ENCODE measurements at places on chromosomes 13 and 19.

GRCh38 chr19:47539747-47540311 lies 25.0 kb upstream of the NAPA start:
- no peaks in the 10 kb centered on the region for H3K36me3 ChIP-seq
- H3K4me1 ChIP-seq = no peaks in the 10 kb centered on the region
- H3K27me3 ChIP-seq = no peaks in the 10 kb centered on the region
- H3K27ac ChIP-seq = no peak overlapping the region

- no peaks in the 10 kb centered on the region for H3K4me1 ChIP-seq
- H3K27ac ChIP-seq = no peak overlapping the region
- DNase-seq = peak; percentile 46
- H3K4me3 ChIP-seq = no peak overlapping the region
- no peaks in the 10 kb centered on the region for H3K36me3 ChIP-seq
- no peaks in the 10 kb centered on the region for H3K27me3 ChIP-seq
These were observed 43.9 kb downstream of the CERS4 start for GRCh38 chr19:8252922-8253589.

GRCh38 chr13:66506979-66507378 lies 723.2 kb downstream of the PCDH9 start:
- no peak overlapping the region for H3K27ac ChIP-seq
- H3K27me3 ChIP-seq = no peaks in the 10 kb centered on the region
- H3K4me1 ChIP-seq = no peaks in the 10 kb centered on the region
- no peak overlapping the region for H3K4me3 ChIP-seq
- no peak for DNase-seq
- H3K36me3 ChIP-seq = no peaks in the 10 kb centered on the region

DNA sequence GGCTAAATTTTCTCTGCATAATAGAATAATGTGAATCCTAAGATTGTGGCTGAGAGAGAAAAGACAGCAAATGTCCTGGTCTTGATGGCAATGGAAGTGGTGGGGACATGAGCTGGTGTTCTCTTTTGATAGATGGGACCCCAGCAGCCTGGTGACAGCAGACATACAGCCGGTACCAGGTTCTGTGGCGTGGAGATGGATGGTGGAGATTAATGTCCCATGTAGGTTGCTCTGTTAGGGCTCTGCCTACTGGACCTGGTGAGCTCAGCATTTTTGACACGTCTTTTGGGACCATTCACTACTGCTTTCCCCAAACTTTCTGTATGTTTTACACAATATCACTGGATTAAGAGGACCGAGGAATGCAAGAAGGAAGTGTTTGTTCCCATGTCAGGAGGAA lies 8.2 kb upstream of the SIGLEC14 start:
- H3K27ac ChIP-seq = no peak overlapping the region
- H3K4me3 ChIP-seq = no peak overlapping the region
- no peaks in the 10 kb centered on the region for H3K4me1 ChIP-seq
- no peaks in the 10 kb centered on the region for H3K36me3 ChIP-seq

DNA sequence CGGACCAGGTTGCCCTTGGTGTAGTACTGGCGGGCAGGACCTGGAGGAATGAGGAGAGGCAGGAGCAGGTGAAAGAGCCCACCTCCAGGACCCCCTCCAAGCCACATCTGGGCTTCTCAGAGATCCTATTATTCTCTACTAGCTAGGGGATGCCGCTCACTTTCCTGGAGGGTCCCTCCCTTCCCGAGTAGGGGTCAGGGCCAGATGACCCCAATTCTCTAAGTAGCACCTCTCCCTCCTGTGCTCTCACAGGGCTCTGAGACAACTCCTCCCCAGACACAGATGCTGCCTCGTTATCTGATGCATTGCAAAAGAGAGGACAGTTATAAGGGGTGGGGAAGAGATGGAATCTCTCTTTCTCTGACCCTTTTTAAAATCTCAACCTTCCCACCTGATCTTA lies 22.9 kb downstream of the GP6 start:
- H3K4me3 ChIP-seq = peak overlapping the region; percentile 14
- DNase-seq = no peak
- H3K4me1 ChIP-seq = 0 out of 2 replicates have a peak, but pooled peaks cover 3% of the 10 kb centered on the region
- no peaks in the 10 kb centered on the region for H3K27me3 ChIP-seq
- H3K27ac ChIP-seq = no peak overlapping the region

DNA sequence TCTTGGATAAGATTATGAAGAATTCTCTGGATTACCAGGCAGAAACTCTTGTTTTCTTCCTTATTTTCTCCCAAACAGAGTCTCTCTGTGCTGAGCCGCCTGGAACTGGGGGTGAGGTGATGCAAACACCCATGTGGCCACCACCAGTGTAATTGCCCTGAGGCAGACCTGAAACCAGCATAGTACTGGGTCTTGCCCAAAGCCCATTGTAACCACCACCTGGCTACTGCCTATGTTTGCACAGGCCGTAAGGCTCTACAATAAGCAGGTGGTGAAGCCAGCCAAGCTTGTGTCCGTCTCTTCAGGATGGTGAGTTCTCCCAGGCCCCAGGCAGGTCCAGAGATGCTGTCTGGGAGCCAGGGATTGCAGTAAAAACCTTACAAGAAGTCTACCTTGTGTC lies 18.9 kb upstream of the KBTBD7 start:
- H3K4me1 ChIP-seq = no peaks in the 10 kb centered on the region
- no peak overlapping the region for H3K4me3 ChIP-seq
- DNase-seq = no peak
- H3K27ac ChIP-seq = no peak overlapping the region
- H3K36me3 ChIP-seq = no peaks in the 10 kb centered on the region

DNA sequence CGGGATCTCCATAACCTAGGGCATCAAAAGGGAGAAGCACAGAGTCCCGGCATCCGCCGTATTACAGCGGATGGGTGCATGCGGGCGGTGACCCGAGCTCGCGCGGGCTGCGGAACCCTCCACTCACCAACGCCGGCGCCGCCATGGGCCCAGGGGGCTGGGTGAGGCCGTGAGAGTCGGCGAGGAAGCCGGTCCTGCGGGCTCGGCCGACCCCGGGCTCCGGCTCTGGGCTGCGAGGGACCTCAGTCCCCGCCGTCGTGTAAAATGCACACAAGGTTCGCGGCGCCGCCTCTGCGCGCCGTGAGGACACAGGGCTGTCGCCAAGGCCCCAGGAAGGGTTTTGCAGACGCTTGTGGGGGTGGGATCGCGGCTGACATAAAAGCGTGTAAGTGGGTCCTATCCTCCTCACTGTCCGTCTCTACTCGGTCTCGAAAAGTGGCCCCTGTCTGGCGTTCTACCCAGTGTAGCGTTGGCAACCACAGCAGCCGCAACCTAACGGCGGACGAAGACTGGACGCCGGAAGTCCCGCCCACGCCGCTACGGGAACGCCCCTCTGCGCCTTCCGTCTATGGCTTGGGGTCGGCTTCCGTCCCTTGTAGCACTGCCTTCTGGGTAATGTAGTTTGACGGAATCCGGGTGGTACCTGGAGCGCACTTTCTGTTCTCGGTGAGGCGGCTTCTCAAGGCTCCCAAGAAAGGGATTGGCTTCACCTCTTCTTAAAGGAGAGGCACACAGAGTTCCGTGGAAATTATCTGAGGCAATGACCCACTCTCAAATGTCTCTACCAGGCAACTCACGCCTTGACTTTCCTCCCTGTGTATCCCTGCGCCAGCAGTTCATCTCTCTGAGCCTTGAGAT lies at the start of gene ZNF599:
Gene ZNF599, minus strand, starts transcription at position 519 of the 858 bp plus-strand sequence. Its CDS starts 374 bp downstream, at position 145.
- H3K27ac ChIP-seq = peak within 1 kb of the TSS; percentile 88
- H3K36me3 ChIP-seq = no peaks in the 10 kb centered on the region
- no peaks in the 10 kb centered on the region for H3K27me3 ChIP-seq
- H3K4me3 ChIP-seq = peak within 1 kb of the TSS; percentile 95
- peaks cover 6% of the 10 kb centered on the region for H3K4me1 ChIP-seq

DNA sequence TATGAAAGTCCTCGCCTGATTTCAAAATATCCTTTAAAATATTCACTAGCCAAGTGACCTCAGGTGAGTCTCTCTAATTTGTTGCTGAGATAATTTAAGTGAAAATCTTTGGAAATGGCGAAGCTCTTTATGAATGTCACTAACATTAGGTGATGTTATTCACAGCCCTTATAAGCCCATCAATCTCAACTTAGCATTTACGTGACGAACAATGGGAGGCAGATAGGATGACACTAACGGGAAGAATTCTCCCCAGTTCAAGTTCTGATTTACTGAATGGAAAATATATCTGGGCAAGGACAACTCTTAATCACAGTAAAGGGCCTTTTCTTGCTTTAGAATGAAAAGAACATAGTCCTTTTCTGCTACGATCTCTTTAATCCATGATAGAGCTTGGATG lies 378.7 kb downstream of the LIG4 start:
- no peaks in the 10 kb centered on the region for H3K4me1 ChIP-seq
- H3K4me3 ChIP-seq = no peak overlapping the region
- no peak for DNase-seq
- no peak overlapping the region for H3K27ac ChIP-seq
- no peaks in the 10 kb centered on the region for H3K27me3 ChIP-seq

DNA sequence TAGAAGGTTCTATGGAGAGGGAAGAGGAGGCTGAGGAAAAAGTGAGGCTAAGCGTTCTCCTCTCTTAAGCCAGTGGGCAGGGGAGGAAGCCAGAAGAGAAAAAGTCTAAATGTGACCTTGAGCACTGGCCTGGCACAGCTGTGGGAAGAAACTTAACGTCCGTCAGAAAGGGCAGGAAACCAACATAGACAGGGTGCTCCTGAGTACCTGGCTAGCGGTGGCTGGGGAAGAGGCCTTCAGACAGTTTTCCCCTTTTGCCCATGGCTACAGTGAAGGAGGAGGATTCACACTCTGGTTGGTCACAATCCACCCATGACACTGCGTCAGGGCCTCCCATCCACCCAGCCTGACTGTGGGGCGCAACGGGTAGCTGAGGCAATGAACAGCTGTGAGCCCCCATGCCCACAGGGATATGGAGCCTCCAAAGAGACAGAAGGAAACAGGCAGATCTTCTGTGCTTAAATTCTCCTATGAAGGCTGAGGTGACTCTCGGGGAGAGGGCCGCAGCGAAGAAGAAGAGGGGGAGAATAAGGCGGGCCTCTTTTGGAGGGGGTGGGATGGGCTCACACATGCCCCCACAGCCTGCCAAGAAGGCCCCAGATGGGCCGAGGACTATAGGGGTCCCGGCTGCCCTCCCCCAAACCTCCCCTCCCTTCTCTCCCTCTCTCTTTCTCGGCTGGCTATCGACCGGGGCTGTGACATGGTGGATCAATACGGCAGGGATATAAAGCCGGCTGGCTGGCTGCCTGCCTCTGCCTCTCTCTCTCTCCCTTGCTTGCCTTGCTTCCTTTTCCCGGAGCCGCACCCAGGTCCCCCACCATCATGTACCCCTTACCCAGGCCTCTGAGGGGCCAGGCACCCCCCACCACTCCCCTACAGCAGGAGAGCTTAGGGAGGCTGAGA lies 19.8 kb upstream of the POU2F2 start:
- DNase-seq = no peak
- H3K27me3 ChIP-seq = no peaks in the 10 kb centered on the region
- H3K36me3 ChIP-seq = no peaks in the 10 kb centered on the region
- H3K27ac ChIP-seq = no peak overlapping the region
- no peaks in the 10 kb centered on the region for H3K4me1 ChIP-seq
- H3K4me3 ChIP-seq = no peak overlapping the region

- H3K36me3 ChIP-seq = no peaks in the 10 kb centered on the region
- no peak for DNase-seq
- peak within 1 kb of the TSS; percentile 65 for H3K4me3 ChIP-seq
- H3K27me3 ChIP-seq = no peaks in the 10 kb centered on the region
- H3K27ac ChIP-seq = peak within 1 kb of the TSS; percentile 79
These were observed at the start of gene REEP6 for GRCh38 chr19:1491114-1491848. Gene REEP6 (plus strand): TSS chr19:1491181. CDS start chr19:1491270, 89 bp downstream.

DNA sequence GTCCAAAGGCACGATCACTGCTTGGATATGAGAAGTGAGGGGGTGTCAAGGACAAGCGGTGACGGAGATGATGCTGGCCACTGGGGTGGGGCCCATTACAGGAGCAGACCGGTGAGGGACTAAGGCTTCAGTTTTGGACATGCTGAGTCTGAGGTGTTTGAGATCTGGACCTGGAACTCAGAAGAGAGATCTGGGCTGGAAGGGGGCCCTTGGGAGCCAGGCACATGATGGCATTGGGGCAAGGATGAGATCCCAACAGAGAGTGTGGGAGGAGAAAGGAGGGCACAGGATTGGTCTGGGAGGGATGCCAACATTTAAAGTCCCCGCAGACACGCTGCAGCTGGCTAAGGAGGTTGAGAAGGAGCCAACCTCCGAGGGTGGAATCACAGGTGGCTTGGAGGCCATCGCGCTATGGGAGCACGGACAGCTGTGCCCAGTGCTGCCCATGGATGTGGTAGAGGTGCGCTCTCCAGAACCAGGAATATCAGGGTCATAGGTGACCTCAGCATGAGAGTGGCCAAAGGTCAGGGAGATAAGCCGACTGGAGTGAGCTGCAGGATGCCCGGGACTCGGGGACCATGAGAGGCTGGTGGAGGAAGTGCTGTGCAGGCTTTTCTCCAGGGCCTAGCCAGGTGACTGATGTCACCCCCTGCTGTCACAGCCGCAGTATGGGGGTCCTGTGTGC lies 21.8 kb downstream of the DHRS12 start:
- H3K36me3 ChIP-seq = no peaks in the 10 kb centered on the region
- no peaks in the 10 kb centered on the region for H3K27me3 ChIP-seq
- H3K4me3 ChIP-seq = no peak overlapping the region
- no peak for DNase-seq

DNA sequence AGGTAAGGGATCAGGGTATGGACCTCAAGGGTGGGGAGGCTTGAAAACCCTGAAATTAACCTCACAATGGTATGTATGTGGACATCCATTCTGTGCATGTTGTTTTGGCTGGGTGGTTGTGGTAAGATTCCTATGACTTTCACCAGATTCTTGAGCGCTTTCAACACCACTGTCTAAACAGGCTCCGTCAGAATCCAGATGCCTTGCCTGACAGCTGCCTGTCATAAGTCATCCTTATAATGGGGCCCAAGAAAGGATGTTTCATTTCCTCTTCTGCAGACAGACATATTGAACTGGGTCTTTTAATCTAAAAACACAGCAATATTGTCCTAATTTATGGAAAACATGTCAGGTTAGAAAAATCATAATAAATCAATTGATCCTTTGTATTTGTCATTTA lies 41.3 kb downstream of the ALOX5AP start:
- H3K4me3 ChIP-seq = no peak overlapping the region
- no peak for DNase-seq
- H3K36me3 ChIP-seq = no peaks in the 10 kb centered on the region
- no peaks in the 10 kb centered on the region for H3K4me1 ChIP-seq
- peak overlapping the region; percentile 29 for H3K27ac ChIP-seq
- H3K27me3 ChIP-seq = no peaks in the 10 kb centered on the region

DNA sequence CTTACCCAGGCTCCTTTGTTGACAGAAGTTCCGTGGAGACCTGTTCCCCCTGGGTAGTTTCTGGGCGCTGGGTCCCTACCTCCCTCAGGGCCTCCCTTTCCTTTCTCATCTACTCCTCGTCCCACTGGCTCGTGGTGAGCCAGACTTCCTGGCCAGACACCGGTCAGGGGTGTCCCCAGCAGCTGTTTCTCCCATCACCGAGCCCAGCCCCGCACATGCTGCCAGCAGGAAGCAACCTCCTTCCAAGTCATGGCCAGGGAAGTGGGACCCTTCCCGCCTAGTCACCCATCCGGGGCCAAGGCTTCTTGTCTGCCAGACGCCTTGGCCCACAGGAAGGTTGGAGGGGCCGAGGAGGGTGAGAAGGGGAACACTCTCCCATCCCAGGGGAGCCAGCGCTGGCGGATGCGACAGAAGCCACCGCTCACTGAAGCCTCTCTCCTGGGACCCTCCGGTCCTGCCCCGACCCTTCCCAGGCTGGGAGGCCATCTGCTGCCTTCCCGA lies 5.7 kb downstream of the PAK4 start:
- no peaks in the 10 kb centered on the region for H3K36me3 ChIP-seq
- H3K27ac ChIP-seq = peak overlapping the region; percentile 5
- H3K4me3 ChIP-seq = no peak overlapping the region
- no peak for DNase-seq
- H3K27me3 ChIP-seq = no peaks in the 10 kb centered on the region

Measured in Panc1 (cell line).